ENCODE measurements at places on chromosomes 12 and 14.

- DNase-seq = peak; percentile 96
Measured at GRCh38 chr12:104219361-104219892, 3.8 kb downstream of the TXNRD1 start.

GRCh38 chr14:91047174-91047753, 13.2 kb downstream of the RPS6KA5 start:
- no peak for DNase-seq

GRCh38 chr12:100156731-100157426, 14.2 kb upstream of the BLTP3B start:
- no peak for DNase-seq

- no peak for DNase-seq
Measured at GRCh38 chr12:101828463-101829196, 2.1 kb downstream of the GNPTAB start.

Measured in LNCaP clone FGC (cell line).